ENCODE measurements at places on chromosomes 3 and 15.
A peak's percentile ranks its signal among the peaks of the same experiment; 100 is the strongest.

GRCh38 chr3:121698476-121698875 lies 37.8 kb upstream of the HCLS1 start:
- no peak for DNase-seq

DNA sequence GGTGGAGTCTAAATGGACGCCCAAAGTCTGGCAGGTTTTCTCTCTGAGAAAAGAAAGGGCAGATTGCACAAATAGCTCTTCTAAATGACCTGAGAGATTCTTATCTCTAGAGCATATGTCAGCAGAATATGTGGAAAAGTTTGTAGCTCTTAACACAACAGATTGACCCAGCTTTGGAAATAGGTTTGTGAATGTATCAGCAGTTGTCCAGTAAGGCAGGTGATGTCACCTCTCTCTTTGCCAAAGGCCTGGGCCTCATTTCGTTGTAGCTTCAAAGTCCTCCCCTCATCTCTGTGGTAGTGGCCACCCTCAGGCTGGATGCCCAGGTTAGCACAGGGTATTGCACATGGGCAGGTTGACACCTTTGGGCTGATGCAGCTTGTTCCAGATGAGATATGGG lies 36.0 kb downstream of the PDIA5 start:
- no peak for DNase-seq

DNA sequence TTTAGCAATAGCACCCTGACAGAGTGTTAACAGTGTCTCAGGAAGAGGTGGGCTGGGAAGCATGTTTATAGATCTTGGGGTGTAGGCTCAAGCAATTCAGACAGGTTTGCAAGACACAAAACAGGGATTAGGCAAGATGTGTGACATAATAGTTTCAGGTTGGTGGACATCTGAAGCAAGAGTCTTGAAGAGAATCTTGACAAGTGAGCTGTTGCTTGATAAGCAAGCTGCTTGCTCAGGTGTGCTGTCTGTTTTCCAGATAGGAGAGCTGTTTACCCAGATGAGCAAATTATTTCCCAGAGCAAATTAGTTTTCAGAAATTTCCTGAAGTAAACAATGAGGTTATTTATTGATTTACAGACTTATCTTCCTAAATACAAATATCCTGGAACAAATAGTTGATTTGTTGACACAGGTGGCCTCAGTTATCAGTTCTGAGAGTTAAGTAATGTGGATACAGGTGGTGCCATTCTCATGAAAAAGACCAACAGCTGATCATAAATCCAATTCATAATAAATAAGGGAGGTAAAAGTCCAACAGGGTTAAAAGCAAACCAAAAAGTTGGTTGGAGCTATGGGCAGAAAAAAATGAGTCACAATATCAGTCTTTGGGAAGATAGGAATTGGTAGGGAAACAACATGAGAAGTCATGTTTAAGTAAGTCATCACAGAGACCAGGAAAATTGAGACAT lies 437.3 kb downstream of the TBL1XR1 start:
- no peak for DNase-seq

GRCh38 chr3:108970561-108970960 lies 16.9 kb upstream of the GUCA1C start:
- no peak for DNase-seq

DNA sequence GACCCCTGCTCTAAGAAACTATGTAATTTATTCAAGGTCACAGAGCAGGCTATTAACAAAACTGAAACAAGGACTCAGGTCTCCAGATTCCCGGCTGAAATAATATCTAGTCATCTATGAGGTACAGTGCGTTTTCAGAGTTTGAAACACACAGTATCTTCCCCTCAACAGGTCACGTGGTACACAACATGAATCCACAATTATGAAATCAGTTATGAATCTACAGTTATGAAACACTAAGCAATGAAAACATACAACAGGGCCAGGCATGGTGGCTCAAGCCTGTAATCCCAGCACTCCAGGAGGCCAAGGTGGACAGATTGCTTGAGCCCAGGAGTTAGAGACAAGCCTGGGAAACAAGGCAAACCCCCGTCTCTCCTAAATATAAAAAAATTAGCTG lies 72.7 kb downstream of the FSIP1 start:
- no peak for DNase-seq

DNA sequence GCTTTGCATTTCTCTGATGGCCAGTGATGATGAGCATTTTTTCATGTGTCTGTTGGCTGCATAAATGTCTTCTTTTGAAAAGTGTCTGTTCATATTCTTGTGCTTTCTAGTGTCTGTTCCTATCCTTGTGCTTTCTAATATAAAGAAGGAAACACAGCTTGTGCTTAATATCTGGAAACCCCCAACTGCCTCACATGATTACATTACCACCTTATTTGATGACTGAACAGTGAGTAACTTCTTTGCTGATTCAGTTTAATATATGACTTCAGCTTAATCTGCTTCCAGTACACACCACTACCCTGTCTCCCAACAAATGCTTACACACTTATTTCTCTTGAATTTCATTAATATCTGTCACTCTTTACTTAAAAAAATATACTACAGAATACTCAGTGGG lies 835.1 kb downstream of the EDEM1 start:
- no peak for DNase-seq

DNA sequence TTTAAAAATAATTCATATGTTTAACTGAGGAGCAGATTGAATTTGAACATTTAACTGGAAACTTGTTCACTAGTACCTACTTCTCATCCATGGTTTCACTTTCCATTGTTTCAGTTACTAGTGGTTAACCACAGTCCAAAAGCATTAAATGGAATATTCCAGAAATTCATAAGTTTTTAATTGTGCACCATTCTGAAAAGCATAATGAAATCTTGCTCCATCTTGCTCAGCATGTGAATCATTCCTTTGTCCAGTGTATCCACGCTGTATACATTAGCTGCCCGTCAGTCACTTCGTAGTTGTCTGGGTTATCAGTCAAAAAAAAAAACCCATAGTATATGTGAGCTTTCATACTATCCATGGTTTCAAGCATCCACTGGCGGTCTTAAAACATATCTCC lies 217.6 kb downstream of the TPRG1 start:
- DNase-seq, result no peak

DNA sequence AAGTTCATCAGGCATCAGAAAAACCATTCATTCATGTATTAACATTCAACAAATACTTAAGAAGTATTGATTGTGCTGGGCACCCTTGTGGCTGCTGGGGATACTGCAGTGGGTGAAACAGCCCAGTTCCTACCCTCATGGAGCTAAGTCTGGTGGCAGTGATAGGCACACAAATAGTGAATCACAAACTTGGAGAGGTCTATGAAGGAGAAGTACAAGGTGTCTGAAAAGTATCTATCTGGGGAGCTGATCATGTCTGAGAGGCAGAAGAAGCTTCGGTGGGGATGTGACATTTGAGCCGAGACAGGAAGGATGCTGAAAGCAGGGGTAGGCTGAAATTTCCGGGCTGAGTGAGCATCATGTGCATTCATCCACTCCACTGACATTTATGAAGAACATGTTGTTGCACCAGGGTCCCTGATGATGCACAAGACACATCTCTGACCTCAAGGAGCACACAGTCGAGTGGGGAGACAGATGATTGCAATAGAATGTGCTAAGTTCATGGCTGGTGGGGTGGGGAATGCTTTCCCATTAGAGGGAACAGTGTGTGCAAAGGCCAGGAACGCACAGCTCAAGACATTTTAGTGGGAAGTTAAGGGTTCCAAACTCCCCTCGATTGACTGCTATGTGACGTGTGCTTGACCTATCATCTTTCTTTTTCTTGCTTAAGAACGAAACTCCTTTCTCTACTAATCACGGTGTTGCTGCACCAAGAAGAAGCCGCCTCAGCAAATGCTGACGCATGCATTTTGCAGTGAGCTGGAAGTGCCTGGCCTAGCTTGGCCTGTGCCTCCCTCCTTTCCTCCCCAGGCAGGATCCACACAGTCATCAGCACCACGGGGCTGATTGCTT lies 309.1 kb upstream of the ICE2 start:
- DNase-seq, result no peak

- no peak for DNase-seq
Observed at GRCh38 chr3:23099677-23100076, 103.5 kb upstream of the UBE2E2 start.

- DNase-seq, result peak; percentile 60
Observed at GRCh38 chr3:39378088-39378487, 5.1 kb upstream of the SLC25A38 start.

DNA sequence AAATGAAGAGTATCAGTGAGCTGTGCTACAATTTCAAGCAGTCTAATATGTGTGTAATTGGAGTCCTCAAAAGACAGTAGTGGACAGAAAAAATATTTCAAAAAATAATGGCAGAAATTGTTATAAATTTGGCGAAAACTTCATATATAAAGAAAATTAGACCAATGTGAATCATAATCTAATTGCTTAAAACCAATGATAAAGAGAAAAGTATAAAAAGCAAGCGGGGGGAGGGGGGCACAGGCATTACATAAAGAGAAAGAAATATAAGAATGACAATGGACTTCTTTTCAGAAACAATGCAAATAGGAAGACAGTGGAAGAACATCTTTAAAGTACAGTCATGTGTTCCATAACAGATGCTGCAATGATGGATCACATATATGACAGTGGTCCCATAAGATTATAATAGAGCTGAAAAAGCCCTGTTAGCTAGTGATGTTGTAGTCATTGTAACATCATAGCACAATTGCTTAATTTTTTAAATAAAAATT lies 7.9 kb upstream of the PXYLP1 start:
- DNase-seq, result no peak

DNA sequence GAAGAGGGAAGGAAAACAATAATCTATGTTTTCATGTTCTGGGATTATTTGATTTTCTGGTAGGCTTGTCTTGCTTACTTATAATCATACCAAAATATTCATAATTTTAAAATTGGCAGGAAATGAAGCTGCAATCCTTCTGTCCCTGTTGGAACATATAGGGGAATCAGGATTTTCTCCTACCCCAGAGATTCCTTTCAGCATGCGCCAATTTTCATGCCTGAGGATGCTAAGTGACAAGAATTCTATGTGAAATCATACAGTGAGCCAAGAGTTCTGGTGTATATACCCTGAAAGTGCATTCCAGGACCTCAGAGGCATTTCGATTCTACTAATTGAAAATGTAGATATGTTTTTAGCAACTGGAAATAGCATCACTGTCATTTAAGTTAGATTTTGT lies 9.9 kb upstream of the CADPS start:
- DNase-seq, result no peak

DNA sequence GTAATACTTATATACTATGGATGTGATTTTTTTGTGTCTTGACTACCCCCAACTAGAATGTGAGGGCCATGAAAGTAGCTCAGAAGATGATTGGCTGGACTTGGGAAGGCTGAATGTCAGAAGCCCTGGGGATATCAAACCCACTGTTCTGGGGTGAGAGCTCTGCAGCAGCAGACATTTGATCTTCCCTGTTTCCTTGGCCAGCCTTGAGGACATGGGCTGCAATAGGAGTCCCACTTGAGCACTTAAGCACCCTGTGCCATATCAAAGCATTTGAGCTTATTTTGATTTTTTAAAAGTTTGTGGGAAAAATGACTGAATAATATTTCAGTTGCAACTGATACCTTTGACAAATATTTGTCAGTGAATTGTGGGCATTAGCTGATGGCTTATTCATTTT lies 21.7 kb downstream of the GTF2E1 start:
- DNase-seq, result no peak

DNA sequence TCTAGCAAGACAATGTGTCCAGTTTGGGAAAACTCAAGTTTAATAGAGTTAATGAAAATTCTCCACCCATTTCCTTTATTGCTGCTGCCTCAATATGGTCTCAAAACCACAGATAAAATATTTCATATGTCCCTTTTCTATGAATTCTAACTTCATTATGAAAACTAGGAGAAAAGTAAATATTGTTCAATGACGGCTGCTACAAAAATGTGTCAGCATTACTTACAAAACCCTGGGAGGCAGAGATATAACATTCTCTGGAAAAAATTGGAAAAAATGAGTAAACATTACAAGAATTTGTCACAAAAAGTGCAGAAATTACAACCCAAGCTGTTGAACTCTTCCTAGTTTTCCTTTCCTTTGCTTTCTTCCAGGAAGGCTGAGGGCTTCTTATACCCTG lies 22.2 kb upstream of the FBN1 start:
- no peak for DNase-seq

GRCh38 chr15:94122516-94122915 lies 108.8 kb upstream of the MCTP2 start:
- DNase-seq, result no peak

DNA sequence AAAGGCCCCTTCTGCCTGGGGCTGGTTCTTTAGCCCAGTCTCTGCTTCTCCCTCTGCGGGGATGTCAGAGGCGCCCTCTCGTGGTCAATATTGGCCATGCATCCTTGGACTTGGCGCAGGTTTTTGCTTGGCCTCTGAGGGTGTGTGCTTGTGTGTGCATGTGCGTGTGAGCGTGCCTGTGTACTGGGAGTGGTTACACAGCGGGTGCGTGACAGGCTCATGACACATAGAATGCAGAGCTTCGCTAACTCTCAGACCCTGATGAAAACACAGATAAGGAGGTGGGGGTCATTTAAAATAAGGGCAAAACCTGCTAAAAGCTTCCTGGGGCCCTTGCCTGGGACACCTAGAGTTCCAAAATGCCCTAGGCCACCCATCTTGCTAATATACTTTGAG lies 160.9 kb downstream of the SMAD6 start:
- peak; percentile 88 for DNase-seq

DNA sequence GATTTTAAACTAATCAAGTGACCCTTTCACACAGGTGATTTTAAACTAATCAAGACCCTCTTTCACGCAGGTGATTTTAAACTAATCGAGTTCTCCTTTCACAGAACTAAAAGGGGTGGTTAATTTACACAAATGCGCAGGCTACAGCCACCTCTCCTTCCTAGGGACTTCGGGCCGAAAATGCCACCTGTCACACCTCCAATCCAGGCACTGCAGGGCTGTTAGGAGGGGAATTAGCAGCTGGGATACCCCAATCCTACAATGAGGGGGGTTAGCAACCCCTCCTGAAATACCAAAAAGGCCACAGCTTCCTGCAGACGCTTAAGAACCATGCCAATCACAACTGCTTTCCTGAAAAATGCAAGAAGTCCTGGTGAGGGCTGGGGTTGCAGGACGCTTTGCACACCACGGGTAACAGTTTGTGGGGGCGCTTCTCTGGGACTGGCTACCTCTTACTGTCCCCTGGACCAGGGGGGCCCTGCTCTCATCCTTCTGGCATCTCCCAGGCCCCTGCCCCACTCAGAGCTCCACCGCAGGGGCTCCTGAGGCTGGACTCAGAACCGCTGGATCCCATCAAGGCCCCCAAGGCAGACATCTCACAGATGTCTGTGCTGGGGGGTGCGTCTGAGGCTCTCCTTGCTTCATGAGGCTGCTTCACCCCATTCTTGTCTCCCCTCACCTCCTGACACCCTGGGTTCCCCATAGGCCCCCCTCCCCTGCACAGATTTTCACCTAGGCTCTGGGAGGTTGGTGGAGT lies 145.9 kb downstream of the OR4M2 start:
- DNase-seq, result no peak

GRCh38 chr3:13792512-13793371 lies 87.1 kb downstream of the WNT7A start:
- DNase-seq, result no peak

DNA sequence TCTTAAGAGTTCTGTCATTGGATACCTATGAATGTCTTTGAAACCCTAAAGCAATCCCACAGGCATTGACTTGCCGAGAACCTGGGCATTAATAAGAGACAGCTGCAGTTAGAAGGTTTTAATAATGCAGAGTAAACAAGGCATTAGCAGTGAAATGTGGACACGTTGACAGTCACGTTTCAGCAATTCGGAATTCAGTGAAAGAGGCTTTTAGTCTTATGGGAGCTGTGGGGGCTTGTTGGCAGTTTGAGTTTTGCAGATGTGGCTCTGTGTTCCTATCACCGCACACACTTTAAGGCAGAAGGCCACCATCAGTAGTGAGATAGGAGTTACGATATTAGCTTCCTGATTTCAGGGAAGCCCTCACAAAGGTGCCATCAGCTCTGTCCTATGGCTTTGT lies 145.2 kb upstream of the NUDT16 start:
- DNase-seq, result no peak

Measured in ecto neural progenitor cell (in vitro differentiated cells).